Glomerular endothelial cell (primary cell): ENCODE measurements at places on chromosomes 5 and 9.

DNA sequence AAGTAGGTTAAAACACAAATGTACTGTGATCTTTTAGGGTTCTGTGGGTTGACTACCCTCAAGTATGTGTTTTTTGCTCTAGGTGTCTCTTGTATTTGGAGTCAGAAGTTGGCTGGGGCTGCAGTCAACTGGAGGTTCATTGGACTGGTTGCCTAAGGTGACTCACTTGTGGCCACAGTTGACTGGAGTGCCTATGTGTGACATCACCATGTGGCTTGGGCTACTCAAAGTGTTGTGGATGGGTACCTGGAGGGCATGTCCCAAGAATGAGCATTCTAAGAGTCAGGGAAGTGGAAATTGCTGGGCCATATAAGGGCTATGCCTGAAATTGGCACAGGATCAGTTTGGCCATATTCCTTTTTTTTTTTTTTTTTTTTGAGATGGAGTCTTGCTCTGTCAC is 27.4 kb downstream of the SNX30 start:
- no peak for DNase-seq

GRCh38 chr5:72955143-72955767 is 586 bp upstream of the FCHO2 start:
- no peak for DNase-seq

DNA sequence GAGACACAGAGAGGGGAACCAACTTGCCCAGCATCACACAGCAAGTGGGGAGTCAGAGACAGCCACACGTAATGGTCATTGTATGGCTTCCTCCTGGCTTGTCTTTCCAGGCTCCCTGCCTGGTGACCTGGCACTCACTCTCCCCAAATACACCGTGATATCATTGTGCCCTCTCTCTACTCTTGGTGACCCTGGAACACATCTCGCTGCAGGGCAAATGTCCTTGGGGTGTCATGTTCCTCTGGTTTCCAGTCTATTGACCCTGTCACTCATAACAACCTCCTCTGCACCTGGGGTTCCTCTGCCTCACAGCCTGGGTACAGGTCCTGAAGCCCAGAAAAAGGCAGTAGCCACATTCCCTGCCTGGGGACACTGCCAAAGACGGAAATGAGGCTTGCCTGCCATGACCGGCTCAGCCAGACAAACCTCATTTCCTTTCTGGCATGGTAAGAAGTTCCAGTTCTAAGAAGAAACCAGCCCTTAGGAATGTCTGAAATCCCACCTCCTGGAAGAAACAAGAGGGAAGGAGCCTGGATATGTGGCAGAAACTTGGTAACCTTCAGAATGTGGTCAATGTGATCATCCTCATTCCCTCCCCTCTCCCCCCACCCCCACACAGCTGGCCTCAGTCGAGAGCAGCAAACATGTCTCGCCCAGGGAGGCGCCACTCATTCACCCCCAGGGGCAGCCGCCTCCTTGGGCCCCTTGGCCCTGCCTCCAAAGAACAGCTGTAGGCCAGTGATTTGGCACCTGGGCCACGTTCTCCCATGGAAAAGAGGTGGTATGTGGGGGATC is 30.6 kb upstream of the SMU1 start:
- DNase-seq: no peak

DNA sequence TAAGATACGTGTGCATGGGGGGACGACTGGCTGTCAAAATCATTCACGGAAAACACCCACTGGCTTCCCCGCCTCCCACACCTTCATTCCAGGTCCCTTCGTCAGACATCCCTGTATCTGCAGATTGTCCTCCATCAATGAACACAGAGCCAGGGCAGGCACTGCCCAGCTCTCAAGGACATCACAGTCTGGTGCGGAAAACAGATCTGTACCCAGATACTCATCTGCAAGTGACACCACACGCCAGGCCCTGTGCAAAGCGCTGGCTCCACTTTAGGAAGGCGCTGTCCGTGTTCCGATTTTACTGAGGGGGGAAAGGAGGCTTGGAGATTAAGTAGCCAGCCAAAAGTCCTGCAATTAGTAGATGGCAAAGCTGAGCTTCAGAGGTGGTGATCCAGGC is 72.3 kb downstream of the OLFM1 start:
- no peak for DNase-seq

DNA sequence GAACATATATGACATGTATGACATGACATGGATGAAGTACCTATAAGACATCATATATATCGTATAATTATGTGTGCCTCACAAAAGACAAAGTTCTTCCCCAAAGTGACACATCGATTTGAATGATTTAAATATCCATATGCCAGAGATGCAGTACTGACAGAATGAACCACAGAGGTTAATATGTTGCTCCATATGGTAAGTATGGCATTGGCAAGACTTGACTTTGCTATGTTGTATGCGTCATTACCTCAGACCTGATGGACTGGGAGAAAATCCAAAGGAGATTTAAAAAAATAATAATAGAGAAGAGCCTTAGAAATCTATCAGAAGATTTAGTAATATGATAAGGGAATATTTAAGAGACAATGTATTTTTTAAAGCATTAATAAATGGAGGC is 263.2 kb downstream of the PJA2 start:
- DNase-seq: no peak

DNA sequence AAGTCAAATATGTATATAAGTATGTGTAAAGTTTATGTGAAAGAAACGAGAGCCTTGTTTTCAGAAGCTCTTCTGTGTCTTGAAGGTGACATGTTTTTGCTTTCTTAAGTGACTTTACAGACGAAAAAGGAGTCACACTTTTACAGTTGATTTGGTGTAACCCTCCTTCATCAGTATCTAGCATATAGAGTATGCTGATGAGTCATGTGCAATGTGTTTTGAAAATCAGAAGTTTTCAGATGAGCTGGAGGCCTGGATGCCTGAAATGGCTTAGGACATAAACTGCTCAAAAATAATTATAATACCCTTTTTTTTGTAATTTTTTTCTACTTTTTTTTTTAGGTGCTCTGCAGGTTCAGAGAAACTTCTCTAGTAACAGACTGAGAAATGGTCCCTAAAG is 209.5 kb downstream of the CD180 start:
- no peak for DNase-seq

- DNase-seq: no peak
These were observed 662.7 kb upstream of the RGMB start for GRCh38 chr5:98110791-98111190.

DNA sequence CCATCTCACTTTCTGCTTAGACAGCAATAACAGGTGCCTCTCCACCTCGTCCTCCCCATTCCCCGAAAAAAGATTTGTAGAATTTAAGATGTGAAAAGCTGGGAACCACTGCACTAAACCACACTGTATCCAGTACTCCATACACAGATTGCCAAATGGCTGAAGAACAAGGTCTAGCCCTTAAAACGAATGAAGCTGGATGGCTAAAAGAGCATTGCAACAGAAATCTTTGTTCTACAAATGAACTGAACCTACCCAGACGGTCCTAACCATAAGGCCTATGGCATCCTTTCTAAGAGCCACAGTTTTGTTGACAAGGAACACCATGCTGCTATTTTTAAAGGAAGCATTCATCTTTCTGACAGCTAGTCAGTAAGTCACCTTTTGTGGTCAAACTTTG is 152.3 kb downstream of the TTC39B start:
- no peak for DNase-seq

GRCh38 chr5:86749841-86750240 is 132.1 kb downstream of the COX7C start:
- DNase-seq: no peak

DNA sequence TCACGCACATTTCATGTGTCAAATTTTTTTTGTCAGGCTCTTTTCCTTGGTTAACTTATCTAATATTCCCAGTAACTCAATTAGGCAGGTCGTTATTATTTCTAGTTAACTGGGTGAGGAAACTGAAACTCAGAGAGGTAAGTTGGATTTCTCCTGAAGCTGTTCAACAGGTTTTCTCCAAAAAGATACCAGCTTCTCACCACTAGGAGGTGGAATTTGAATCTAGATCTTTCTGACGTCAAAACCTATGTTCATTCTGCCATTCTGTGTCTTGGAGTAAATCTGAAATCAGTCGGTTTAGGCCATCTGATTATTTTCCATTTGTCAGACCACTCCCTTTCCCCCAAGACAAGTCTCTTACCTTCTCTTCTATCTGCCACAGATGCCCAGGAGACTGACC is 572.9 kb downstream of the ACTL7B start:
- no peak for DNase-seq

GRCh38 chr5:78920604-78921003 is 64.5 kb downstream of the ARSB start:
- no peak for DNase-seq

GRCh38 chr5:33166522-33166921 is 274.2 kb upstream of the TARS1 start:
- no peak for DNase-seq

DNA sequence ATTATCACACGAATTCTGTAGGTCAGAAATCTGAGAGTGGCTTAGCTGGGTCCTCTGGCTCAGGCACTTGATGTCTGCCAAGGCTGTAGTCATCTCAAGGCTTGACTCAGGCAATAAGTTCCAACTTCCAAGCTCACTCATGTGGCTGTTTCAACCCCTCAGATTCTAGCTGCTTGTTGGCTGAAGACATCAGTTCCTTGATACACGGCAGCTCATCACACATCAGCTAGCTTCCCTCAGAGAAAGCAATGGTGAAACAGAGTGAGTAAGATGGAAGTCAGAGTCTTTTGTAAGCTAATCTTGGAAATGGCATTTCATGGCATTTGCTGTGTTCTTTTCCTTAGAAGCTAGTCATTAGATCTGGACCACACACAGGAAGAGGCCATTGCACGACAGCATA is 204.2 kb upstream of the PTGER4 start:
- DNase-seq: no peak
